NCI-H526 treated with DMSO at 0.1 percent for 48 hours (cell line): ENCODE measurements at places on chromosomes 2 and 18.

GRCh38 chr2:101125374-101125773 is 25.8 kb downstream of the TBC1D8 start:
- DNase-seq, result no peak

DNA sequence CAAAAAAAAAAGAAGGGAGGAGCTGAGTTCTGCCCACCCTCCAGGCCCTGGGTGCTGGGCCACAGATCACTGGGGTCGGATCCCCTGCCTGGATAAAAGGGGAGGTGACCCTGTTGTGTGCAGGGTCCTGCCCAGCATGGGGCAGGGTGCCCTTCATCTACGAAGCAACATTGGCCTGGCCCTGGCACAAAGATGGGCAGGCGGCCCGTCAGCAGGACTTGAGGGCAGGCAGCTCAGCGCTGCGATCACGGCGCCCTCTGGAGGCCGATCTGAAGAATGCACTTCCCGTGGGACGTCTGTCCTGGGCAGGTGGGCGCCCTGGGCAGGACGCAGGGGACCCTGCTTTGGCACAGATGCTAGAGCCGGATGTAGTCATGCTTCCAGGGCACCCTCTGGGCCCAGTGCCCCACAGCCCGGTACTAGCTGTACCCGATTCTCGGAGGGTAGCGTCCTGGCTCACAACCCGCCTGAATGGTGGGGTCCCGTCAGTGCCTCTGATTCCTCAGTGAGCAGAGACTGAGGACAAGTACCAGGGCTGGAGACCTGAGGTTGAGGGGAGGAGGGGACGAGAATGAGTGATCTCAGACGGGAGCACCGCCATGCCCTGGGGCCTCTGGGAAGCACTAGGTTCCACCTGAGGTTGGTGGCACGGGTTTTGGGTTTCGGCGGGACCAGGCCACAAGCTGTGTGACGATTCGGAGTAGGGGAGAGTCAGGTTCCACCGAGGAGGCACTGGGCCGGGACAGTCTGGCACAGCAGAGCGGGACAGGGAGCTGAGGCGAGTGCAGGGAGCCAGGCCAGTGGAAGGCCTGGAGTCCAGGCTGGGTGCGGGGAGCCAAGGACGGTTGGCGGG is 18.0 kb downstream of the ARID5A start:
- peak; percentile 47 for DNase-seq

- DNase-seq, result no peak
Measured at GRCh38 chr2:237603718-237604362, 13.3 kb upstream of the RAB17 start.

GRCh38 chr2:239994086-239994485 is 31.1 kb downstream of the NDUFA10 start:
- no peak for DNase-seq

DNA sequence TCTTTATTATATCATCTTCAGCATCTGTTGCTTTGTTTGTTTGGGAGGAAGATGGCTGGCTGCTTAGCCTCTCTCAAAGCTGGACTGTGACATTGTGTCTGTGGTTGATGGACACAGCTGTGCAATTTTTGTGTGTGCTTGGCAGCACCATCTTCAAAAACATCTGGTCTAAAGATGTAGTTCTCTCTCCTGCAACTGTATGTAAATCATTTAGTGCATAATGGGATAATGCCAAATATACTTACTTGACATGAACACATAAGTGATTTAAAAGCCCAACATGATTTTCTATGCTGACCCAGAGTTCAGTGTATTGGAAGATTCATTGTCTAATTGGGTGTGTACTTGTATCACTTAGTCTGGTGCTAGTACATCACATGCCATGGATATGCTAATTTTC is 112.2 kb downstream of the MAP4K4 start:
- no peak for DNase-seq

GRCh38 chr2:47388888-47389287 is 14.1 kb upstream of the MSH2 start:
- DNase-seq, result no peak

GRCh38 chr2:26849056-26849999 is 1.4 kb downstream of the DPYSL5 start:
- peak; percentile 25 for DNase-seq

GRCh38 chr2:170206805-170207407 is 29.0 kb downstream of the MYO3B start:
- DNase-seq, result no peak

- DNase-seq, result peak; percentile 33
Measured at GRCh38 chr2:854460-854859, 96.2 kb upstream of the SNTG2 start.

DNA sequence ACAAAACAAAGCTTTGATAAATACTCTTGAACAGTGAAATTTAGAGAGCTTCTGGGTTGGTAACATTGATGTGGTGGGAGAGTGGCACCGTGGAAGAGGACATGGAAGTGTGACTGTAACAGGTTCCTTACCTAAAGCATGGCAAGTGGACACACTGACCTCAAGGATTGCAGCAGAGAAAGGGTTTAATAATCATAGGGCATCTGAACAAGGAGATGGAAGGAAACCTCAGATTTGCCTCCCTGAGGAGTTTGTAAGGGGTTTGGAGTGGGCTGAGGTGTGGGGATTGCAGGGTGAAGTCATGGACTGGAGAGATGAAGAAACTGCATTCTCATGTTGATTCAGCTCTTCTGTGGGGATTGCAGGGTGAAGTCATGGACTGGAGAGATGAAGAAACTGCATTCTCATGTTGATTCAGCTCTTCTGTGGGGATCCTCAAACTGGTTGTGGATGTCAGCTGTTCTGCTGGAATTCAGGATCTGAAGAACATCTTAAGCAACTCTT is 83.8 kb upstream of the TLK1 start:
- DNase-seq, result no peak

DNA sequence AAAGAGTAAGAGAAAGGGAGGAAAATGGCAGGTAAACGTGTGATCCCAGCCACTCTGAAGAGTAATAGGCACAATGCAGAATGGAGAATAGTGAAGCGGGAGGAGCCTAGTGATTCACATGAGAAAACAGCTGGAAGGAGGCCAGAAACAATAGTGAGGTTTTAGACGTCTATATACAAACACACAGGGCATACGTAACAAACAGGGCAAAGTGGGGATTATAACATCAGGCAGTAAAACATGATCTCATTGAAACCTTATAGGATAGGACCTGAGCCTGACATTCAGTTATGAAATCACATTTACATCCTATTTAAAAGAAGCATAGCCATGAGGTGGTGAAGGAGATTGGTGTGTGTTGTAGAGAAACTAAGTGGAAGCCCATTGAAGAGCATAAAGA is 33.0 kb upstream of the GATA6 start:
- no peak for DNase-seq

- no peak for DNase-seq
Measured at GRCh38 chr2:172894689-172895387, 159.2 kb downstream of the RAPGEF4 start.

- peak; percentile 43 for DNase-seq
Measured at GRCh38 chr2:32627441-32627813, 423 bp upstream of the TTC27 start.

DNA sequence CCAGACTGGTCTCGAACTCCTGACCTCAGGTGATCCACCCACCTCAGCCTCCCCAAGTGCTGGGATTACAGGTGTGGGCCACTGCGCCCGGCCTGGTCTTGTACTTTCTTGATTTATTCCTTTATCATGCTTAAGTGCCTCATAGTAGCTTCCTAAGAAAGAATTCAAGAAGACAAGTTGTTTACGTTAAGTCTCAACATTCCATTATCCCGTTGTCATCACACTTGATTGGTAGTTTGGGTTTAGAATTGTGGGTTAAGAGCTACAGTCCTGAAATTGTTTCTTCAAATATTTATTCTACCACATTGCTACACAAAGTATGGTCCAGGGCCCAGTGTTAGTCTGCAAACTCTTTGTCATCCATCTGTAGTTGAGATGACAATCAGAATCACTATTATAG is 194.0 kb downstream of the VWC2L start:
- DNase-seq, result no peak

DNA sequence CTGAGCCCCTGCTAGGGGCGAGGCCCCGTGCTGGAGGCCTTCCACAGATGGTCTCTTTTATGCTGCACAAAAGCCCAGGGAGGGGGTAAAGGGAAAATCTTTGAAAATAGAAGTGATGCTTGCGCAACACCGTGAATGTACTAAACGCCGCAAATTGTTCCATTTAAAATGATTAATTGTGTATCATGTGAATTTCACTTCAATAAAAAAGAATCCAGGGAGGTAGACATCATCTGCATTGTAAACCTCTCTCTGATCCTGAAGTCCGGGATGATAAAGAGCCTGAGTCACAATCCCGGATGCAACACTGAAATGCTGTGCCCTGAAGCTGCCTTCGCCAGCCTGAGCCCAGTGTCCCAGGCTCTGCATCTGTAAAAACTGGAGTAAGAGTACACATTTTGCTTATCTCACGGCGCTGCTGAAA is 107.7 kb upstream of the PPP1CB start:
- no peak for DNase-seq

- DNase-seq, result no peak
Measured at GRCh38 chr18:26999797-27000196, 134.3 kb upstream of the AQP4 start.

GRCh38 chr2:78540255-78540654 is 485.2 kb upstream of the REG3G start:
- DNase-seq, result no peak

- DNase-seq, result no peak
Measured at GRCh38 chr2:214079032-214079431, 331.8 kb upstream of the VWC2L start.
